ENCODE measurements at places on chromosomes 2 and 18.

DNA sequence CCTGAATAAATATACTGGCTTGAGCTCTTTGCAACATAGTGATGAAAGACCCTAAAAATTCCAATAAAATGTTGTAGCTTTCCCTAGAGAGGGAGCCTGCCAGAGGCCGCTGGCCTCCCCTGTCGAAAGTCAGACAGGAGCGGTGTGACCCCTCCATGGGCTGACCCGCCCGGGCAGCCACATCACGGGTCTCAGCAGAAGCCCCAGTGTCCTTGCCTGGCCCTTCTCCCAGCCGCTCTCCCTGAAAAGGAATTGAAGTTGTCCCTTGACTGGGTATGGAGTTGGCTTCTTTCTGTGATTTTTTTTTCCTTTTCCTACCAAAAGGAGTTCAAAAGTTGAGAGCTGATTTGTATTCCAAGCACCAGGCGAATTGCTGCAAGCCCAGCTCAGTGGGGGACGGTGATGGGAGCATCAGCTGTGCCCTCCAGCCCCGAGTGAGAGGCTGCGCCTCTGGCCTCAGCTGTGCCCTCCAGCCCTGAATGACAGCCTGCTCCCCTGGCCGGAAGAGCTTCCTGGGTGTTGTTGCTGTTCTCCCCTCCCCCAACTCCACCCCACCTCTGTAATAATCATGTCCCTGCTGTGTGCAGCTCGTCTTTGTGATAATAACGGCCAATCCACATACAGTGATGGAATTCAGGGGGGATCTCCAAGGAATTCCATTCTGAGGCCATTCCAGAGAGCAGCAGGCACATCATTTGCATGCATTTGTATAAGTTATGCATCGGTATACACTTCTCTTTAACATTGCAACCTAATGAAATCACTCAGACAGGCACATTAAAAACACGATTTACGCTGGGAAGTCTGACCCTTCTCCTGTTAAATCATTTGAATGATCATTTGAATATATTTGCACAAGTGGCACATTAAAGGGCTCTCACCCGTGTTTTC is 501.0 kb downstream of the EIPR1 start:
- DNase-seq, result peak; percentile 99

GRCh38 chr2:242056785-242057184 is 187.3 kb downstream of the RTP5 start:
- DNase-seq, result no peak

DNA sequence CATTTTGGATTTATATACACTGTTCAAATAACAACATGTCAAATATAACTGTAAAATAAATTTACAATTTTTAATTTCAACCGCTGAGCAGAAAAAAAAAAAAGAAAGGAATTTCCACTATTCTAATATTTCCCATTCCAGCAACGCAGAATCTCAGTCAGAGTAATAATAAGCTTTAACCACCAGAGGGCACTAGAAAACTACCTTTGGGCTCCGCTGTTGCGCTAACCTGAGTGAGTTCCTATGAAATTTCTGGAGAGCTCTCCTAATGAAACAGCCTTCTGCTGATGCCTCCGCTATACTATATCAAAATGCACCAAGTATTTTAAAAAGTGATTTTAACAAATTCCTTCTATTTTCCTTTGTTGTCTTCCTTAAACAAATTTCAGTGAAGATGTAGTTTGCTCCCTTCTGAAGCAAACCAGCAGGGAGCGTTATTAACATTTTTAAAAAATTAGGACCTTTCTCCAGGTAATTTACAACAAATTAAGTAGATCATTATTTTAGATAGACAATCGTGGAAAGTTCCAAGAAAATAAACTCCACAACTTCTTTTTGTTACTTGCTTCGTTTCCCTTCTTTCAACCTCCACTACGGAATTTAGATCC is 23.0 kb downstream of the ERMN start:
- DNase-seq, result peak; percentile 31

DNA sequence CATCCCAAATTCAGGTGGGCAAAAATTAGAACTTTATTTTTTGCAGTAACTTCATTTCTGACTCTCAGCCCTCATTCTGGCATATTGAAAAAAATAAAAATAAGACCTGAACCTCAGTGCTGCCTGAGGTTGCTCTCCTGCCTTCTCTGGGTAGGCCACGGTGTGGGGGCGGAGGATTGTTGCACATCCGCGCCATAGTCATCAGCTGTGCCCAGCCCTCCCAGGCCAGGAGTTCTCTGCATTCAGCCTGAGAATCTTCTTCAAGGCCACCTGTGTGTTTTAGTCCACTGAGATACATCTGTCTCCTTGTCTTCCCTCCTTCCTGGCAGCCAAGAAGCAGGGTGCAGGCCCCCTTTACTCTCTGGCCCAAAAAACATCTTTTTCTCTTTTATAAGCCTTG is 94.7 kb downstream of the ARMC9 start:
- no peak for DNase-seq

DNA sequence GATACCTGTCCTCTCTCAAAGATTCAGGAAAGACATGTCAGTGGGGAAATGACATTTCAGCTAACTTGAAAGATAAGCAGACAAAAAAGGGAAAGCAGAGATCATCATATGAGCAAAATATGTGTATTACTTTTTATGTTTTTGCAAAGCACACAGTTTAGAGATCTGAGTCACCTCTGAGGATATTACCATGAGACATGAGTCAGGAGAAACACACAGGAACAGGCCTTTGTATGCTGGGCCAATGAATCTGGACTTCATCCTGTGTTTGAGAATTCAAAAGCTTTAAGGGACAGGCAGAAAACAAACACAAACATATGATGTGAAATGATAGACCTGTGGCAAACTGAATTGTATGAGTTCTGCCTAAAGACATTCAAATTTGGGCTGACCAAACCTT is 306.0 kb upstream of the EPC2 start:
- DNase-seq, result no peak

GRCh38 chr2:229340086-229340760 is 69.1 kb upstream of the PID1 start:
- no peak for DNase-seq

- no peak for DNase-seq
Measured at GRCh38 chr2:184370954-184371353, 227.4 kb upstream of the ZNF804A start.

GRCh38 chr2:69911985-69912563 is 2.8 kb upstream of the MXD1 start:
- peak; percentile 47 for DNase-seq

DNA sequence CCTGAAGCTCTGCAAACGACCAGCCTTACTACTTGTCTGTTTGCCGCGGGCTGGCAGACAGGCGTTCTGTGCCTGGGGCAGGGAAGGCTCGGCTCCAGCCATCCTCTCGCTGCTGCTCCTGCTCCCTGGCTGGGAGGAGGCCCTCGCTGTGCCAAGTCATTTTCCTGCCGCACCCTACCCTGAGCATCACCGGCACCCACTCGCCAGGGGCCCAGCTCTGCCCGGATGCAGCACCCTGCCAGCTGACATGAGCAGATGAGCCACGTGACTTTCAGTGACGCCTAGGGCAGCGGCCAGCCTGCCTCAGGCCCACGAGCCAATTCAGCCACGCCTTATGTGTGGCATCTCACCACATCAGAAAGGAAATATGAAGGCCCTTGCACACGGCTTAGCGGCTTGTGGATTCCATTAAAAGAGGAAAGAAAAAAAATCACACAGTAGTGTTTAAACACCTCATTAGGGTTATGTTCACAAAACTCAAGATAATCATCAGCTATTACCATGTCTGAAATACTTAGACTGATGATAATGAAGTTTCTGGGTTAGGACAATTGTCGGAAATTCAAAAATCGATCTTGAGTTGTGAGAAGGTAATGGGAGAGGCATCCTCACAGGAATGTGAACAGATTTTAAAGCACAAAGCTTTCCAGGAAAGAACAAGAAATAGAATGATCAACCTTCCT is 250.5 kb downstream of the TWIST2 start:
- no peak for DNase-seq

- DNase-seq, result no peak
Measured at GRCh38 chr2:37827911-37828511, 97.1 kb upstream of the RMDN2 start.

- no peak for DNase-seq
Measured at GRCh38 chr2:183214680-183215079, 90.4 kb downstream of the NUP35 start.

GRCh38 chr2:73013936-73014335 is 57.6 kb downstream of the SFXN5 start:
- DNase-seq, result peak; percentile 26

DNA sequence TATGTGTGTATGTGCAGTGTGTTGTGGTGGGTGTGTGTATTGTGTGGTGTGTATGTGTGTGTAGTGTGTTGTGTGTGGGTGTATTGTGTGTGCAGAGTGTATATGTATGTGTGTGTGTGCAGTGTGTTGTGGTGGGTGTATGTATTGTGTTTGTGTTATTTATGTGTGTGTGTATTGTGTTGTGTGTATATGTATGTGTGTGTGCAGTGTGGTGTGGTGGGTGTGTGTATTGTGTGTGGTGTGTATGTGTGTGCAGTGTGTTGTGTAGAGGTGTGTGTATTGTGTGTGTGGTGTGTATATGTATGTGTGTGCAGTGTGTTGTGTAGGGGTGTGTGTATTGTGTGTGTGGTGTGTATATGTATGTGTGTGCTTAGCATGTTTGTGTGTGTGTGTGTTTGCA is 24.3 kb downstream of the ACKR3 start:
- DNase-seq, result no peak

GRCh38 chr2:54081574-54081973 is 33.8 kb upstream of the ACYP2 start:
- no peak for DNase-seq

DNA sequence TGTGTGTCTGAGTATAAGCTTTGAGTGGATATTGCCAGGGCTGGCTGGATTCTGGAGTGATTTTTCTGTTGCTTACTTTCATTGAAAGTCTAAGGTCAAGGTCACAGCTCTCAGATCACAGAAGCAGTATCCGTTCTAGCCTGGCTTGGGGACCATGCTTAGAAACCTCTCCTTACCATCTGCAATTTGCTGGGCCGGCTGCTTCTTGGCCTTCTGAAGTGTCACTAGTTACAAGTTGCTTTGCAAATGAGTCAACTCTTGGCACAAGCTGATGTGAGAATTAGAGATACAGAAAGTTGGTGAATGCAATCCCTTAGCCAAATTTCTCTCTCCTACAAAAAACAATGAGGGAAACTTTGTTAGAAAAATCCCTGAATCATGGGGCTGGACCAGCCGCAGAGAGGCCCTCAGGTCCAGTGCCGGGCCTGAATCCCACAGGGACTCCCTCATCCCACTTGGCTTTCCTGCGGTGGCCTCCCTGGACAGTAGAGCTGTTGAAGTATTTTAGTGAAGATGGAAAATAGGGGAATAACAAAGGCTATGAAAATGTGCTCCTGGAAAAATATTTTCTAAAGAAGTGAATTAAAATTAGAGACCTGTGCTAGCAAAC is 92.7 kb upstream of the CNGA3 start:
- DNase-seq, result no peak

GRCh38 chr2:67783026-67783425 is 279.8 kb downstream of the C1D start:
- no peak for DNase-seq

GRCh38 chr2:72993933-72994280 is 76.6 kb downstream of the EMX1 start:
- no peak for DNase-seq

DNA sequence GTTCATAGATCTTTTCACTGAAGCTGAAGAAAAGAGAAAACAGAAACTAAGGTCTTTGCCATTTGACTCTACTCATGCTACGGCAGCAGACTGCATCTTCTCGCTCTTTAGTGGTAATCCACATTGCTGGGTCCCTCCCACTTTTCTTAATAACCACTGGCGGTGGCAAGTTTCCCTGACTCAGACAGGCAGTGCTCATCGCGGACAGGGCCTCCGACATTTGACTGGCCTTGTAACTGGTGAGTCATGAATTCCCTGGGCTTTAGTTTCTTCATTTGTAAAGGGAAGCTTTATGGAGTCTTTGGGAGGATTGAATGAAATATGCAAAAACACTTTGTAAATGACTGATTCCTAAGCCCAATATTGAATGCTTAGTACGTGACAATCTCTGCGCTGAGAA is 238.2 kb upstream of the RBBP8 start:
- DNase-seq, result no peak

GRCh38 chr2:102282678-102283091 is 28.7 kb upstream of the IL1RL1 start:
- no peak for DNase-seq

- no peak for DNase-seq
Measured at GRCh38 chr2:23522726-23523372, 137.9 kb downstream of the KLHL29 start.

- DNase-seq, result no peak
Measured at GRCh38 chr2:102357937-102358336, 2.3 kb downstream of the IL18R1 start.

Measured in NCI-H526 treated with DMSO at 0.1 percent for 48 hours (cell line).